ENCODE measurements at places on chromosomes 6 and 20.

GRCh38 chr6:70563530-70563929 lies 3.2 kb upstream of the SDHAF4 start:
- no peak for DNase-seq

GRCh38 chr6:118724211-118724610 lies 72.8 kb upstream of the CEP85L start:
- no peak for DNase-seq

- DNase-seq = no peak
These were observed 42.3 kb downstream of the RALGAPB start for GRCh38 chr20:38514947-38515346.

DNA sequence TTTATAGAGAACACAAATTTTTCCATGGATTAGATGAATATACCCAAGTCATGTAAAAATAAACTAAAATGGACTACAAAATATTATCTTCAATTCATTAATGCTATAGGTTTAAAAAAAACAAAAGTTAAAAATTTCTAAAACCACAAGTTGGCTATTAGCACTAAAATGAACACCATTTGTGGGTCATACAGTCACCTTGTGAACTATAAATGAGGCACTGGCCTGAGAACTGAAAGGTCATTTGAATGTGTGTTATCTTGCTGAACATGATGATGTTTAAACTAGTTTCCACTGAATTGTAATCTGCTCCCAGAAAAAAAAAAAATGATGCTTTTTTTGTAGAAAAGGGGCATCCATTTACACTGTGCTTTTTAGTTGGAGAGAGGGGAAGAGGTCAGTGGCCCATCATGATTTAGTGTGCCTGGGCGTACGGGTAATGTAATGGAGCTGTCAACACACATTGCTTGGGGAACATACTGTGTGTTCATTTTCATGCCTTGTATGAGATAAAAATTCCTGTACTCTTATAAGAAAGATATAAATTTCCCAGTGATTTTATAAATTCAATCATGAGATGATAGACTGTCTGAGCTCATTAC lies 96.6 kb upstream of the FKBP1C start:
- DNase-seq = no peak

- no peak for DNase-seq
These were observed 24.5 kb downstream of the ARFGEF2 start for GRCh38 chr20:48945840-48946514.

- DNase-seq = no peak
These were observed 36.0 kb upstream of the FOXO3 start for GRCh38 chr6:108524528-108525248.

Measured in stimulated activated CD4-positive, alpha-beta T cell treated with anti-CD3 and anti-CD28 coated beads, Interleukin-15, amount 100 ng/mL, for 1 hour (primary cell).